ENCODE measurements at places on chromosomes 3 and 15.
A peak's percentile ranks its signal among the peaks of the same experiment; 100 is the strongest.

- DNase-seq, result no peak
Measured at GRCh38 chr3:31367518-31367917, 165.2 kb upstream of the STT3B start.

DNA sequence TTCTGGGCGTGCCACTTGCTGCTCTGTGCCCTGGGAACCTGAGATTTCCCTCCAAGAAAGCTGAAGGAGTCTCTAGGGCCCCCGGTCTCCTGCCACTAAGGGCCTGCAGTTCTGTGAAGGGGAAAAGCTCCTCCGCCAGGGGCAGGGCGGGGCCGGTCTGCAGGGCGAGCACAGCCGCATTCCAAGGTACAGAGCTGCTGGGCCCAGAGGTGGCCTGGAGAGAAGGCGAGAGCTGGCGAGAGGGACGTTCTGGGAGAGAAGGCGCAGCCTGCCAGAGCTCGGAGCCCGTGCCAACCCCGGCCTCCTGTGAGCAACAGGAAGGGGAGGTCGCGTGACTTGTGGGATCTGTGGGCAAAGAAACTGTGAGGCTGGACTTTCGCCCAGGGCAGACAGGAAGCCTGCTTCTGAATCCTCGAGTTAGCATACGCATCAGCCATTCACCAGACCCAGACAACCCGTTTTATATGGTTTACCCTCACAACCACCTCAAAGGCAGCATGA is 500.4 kb downstream of the SHQ1 start:
- peak; percentile 30 for DNase-seq

DNA sequence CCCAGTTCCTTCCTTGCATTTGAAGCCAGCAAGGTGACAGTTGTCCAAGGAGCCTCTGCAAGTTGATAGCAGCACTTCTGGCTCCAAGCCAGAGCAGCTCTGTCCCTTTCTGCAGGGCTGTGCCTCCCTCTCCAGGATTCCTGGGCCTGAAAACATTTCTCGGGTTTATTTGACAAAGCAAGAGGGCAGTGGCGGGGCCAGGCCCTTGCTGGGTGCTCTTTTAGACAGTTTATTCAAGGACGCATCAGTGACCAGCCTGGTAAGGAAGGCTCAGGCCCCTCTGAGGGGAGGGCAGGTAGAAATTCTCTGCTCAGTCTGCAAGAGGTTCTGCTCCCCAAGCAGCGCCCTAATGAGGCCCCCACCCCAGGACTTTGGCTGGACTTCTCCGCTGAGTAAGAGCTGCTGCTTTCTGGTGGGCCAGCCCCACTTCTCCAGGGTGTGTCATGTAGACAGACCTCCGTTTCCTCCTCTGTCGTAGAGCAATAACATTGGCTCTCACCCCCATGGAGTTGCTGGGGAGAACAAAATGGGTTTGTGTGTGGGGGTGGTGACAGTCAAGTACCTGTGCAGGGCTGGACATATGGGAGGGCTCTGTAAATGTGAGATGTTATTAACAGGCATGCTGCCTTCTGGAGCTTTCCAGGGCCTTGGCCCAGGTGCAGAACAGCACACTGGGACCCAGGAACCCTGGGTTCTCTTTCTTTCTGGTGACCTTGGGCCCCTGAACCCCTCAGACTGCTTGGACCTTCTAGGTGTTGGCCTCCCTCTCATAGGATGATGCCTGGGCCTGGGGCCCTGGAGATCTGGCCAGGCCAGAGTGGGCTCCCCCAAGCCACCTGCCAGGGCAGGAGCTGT is 146.2 kb upstream of the TLE3 start:
- DNase-seq, result no peak

DNA sequence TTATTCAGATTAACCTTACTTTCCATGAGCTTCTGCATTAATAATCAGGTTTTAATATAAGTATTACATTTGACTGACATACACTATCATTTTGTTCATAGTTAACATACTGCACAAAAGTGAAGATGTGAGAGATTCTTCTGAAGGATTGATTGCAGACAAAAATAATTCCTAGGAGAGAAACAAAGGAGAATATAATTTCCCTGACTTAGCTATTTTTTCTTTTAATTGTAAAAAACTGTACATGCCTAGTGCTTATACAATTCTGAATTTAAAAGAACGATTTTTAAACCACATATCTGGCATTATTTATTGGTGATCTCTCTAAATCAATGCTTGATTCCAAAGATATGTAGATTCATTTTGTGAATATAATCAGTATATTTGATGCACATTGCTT is 11.0 kb upstream of the DCBLD2 start:
- no peak for DNase-seq

- DNase-seq, result no peak
Measured at GRCh38 chr15:81432179-81432578, 58.2 kb upstream of the TMC3 start.

DNA sequence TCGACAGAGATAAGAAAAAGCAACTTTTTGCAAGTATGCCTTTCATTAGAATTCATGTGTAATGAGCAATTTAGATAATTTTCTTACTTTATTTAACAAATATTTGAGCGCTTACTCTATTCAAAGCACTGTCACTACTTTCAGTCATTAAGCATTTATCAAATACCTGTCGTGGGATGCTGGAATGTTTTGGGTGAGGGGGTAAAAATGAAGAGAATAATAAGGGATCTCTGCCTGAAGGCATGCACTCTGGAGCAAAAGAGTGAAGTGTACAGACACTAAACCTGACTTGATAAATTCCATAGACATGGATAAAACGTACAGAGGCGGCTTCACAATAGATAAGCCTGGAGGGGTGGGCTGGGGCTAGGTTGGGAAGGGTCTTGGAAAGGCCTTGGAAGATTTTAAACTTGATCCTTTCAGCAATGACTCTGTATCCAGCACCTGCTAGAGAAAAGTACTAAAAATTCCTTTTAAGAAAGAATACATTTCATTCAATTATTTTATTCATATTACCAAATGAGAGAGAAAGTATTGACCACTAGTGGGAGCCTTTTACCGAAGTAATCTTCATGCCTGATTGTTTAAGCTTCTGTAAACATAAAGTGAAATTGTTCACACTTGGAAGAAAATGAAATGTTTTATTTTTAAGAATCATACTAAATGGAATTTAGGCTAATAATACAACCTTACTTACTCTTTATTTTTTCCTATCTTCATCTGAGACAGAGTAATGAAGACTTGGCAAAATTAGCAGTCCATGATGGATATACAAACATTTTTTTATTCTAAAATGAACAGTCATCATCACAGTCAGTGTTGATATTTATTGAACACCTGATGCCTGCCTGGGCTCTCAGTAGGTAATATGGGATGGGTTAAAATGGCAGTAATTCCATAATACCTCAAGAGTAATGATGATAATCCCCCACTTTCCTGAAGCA is 113.2 kb downstream of the PPP2R3A start:
- DNase-seq, result no peak

DNA sequence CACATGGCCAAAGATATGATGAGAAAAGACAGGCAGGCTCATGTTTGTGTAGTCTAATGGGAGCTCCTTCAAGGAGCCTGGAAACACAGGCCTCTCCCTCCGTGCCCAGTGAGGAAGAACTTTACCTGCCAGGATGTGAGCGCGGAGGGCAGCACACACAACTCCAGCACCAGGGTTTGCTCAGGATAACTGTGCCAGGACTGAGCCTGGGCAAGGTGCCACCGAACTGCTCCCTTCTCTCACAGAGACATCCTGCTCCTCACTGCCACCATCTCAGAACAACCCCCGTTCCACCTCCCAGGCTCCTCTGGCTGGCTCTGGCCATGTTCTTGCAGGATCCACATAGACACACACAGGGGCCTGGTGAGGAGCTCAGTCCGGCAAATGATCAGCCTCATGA is 87.4 kb downstream of the NUP210 start:
- DNase-seq, result no peak

DNA sequence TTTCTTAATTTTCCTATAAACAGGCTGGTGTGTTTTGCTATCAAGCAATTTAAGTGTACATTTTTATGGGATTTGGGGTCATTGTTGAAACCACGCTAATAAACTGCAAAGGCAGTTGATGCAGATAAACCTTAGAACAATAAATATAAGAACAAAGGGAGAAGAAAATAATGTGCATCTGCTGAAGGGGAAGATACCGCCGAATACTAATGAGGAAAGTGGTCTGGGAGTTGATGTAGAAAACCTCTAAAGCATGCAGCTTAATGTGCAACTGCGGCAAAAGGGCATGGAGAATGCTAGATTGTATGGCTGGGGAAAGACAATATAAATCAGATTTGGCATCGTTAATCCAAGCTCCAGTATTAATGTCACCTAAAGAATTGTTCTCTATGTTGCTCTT is 29.8 kb upstream of the CHL1 start:
- no peak for DNase-seq

DNA sequence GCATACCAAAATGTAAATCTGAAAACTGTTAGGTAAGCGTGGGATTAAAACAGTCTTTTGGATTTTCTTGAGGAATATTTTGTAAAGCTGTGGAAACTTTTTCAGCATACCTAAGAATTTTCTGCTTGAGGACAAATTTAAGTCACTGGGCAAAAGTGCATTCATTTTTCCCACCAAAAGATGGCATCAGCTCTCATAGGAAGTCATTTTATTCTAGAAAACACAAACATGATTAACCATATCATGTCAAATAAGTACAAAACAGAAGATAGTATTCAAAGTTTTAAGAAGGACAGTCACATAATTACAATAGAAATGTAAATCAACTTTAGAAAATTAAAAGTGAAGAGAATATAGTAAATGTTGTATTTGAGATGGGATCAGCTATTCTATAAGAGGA is 63.5 kb downstream of the SLC49A4 start:
- no peak for DNase-seq

- DNase-seq, result no peak
Measured at GRCh38 chr3:66140106-66140505, 80.7 kb upstream of the SLC25A26 start.

DNA sequence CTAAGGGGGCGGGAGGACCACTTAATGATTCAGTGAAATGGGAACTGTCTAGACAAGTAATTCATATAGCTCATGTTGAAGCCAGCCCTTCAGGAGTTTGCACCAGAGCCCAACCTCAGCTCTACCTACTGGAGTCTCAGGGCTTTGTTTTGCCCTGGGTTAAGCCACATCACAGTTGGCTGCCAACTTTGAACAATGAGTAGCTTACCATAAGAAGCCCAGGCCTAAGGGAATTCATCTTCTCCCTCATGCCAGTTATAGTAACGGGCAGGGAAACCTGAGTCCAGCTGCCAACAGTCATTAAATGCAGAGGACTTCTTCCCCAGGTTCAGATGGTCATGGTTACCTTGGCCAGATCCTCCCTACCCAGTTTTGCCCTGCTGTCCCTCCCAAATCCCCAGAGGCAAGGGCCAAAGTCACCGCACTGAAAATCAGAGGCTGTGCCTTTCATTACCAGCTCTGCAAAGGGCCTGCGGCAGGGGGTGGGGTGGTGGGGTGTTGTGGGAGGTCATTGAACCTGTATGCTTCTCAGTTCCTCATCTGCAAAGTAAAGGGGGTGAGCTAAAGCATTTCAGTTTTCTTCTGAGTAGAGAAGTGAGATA is 302.2 kb upstream of the NR2E3 start:
- DNase-seq, result peak; percentile 46

DNA sequence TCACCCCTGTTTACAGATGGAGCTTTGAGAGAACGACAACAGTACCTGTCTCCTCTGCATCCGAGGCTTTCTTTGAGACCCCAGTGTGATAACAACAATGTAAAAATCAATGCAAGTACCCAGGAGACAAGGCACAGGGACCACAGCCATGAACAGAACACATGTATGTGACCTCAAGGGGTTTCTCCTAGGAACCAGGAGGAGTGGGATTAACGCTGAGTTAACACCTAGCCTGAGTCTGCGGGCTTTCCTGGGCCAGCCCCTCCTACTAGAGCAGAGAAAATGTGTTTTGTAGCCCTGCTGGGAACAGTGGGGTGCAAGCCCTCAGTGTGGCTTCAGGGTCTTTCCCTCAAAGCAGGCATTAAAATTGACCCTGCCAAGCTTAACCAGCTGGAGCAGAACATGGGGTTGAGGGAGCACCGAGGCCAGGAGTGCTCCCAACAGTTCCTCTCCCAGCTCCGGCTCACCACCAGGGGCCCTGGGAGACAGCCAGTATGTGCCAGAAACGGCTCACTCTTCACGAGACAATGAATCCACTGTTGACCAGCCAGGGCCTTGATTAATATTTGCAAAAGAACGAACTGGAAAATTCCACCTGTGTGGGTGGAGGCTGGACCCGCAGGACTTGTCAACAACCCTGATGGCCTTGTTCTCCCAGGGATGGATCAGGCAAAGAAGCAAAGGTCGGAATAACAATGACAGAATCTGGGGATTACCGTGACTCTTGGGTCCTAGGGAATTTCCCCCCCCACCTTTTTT is 3.6 kb downstream of the CHDH start:
- no peak for DNase-seq

GRCh38 chr3:186121968-186122367 is 13.1 kb upstream of the ETV5 start:
- DNase-seq, result peak; percentile 65

- no peak for DNase-seq
Measured at GRCh38 chr3:42490243-42490642, 12.2 kb upstream of the VIPR1 start.

DNA sequence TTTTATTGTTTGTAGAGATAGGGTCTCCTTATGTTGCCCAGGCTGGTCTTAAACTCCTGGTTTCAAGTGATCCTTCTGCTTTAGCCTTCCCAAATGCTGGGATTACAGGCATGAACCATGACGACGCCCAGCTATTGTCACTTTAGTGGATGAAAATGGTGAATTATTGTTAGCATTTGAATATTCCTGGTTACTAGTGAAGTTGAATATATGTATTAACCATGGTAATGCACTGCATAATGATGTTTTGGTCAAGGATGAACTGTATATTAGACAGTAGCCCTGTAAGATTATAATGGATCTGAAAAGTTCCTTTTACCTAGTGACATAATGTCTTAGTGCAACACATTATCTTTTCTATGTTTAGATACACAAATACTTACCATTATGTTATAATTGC is 50.4 kb upstream of the KCNAB1 start:
- no peak for DNase-seq

DNA sequence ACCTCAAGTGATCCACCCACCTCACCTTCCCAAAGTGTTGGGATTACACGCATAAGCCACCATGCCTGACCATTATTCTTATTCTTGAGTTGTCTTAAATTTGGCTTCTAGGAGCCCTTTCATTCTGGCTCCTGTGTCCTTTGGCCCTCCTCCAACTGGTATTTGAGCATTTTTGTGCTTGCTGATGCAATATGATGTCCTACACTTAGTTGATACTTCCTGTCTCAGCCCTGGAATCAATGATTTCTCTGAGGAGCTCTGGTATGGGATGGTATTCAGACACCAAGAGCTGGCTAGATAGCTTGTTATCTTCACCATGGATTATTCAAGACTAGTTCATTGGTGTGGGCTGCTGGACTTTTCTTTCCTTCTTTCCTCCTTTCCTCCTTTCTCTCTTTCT is 25.4 kb downstream of the ZNF621 start:
- no peak for DNase-seq

DNA sequence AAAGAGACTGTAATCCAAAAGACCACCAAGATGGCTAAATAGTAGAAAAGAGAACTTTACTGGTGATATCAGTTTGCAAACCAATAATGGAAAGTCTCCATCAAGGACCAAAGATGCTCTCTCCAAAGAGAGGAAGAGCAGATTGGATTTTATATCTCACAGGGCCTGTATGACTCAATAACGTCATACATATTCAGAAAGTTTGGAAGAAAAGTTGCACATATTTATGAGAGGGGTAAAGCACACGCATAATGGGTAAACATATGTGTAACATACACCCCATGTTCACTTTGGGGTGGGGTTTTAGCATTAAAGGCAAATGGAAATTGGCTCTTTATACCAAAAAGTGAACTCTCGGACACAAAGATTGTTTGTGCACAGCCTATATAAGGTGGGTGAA is 274.5 kb upstream of the POU1F1 start:
- no peak for DNase-seq

All from keratinocyte (primary cell).